Thoracic aorta (tissue), 2 donors: ENCODE measurements at places on chromosomes 12 and 14.

DNA sequence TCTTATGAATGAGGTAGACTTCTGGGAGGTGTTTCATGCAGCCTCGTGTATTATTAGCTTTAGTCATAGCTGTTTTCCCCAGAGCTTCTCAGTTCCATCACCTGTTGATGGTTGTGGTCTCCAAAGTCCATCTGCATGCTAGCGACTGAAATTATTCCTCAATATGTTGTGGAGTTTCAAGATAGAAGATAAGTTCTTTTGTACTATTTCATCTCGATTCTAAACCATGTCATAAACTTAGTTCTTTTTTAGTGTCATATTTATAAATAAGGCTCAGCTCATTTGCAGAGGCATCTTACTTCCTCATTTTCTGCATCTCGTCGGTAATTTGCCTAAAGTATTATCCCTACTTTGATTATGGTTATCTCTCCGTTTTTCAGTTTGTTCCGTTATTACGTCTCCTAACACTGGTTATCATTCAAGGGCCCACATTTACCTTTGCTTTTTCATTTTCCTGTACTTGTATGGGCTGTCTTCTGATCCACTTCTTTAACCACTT is 119.1 kb downstream of the ITPR2 start:
- H3K4me3 ChIP-seq, result no peak overlapping the region
- H3K27ac ChIP-seq, result no peak overlapping the region
- no peak for DNase-seq
- H3K4me1 ChIP-seq, result no peaks in the 10 kb centered on the region
- H3K27me3 ChIP-seq, result no peaks in the 10 kb centered on the region

- no peak overlapping the region for H3K27ac ChIP-seq
- no peak for DNase-seq
- peaks cover 14% of the 10 kb centered on the region for H3K4me1 ChIP-seq
- no peaks in the 10 kb centered on the region for H3K27me3 ChIP-seq
- H3K36me3 ChIP-seq, result peaks cover 30% of the 10 kb centered on the region
Measured at GRCh38 chr12:47745485-47746041, 13.1 kb downstream of the RAPGEF3 start.

GRCh38 chr12:121404734-121405133 is 4.8 kb downstream of the RNF34 start:
- H3K4me3 ChIP-seq, result no peak overlapping the region
- H3K27ac ChIP-seq, result no peak overlapping the region
- H3K4me1 ChIP-seq, result peaks cover 16% of the 10 kb centered on the region
- DNase-seq, result no peak
- H3K27me3 ChIP-seq, result no peaks in the 10 kb centered on the region

DNA sequence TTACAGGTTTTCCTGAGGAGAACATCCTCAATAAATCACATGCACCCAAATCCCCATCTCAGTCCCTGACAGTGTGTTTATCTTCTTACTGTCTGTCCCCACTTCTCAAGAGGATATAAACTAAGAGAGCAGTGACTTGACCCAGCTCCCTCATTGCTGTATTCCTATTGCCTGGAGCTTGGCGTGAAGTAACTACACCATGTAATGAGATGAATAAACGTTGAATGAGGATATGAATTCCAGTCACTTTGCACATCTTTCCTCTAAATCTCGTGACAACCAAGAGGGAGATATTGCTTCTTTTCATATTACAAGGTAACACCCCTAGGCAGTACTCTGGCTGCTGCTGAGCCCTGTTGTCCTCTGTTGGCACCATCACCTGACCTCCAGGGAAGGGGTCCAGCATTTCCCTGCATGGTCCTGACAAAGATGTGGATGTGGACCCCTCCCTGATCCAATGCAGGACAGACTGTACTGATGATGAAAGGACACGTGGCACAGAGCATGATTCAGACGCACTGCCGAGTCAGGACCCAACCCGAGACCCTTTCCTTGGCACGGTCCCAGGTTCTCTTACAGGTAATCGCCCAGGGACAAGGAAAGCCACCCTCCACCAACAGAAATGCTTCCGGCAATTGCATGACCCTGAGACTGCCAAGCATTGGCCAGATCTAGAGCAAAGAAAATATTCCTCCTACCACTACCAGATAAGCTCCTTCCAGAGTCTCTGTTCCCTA is 47.7 kb upstream of the CPM start:
- H3K4me3 ChIP-seq, result no peak overlapping the region
- no peaks in the 10 kb centered on the region for H3K4me1 ChIP-seq
- H3K27me3 ChIP-seq, result no peaks in the 10 kb centered on the region
- no peak for DNase-seq

GRCh38 chr12:41920355-41920754 is 224.3 kb downstream of the GXYLT1 start:
- DNase-seq, result no peak
- no peak overlapping the region for H3K4me3 ChIP-seq
- peaks cover 29% of the 10 kb centered on the region for H3K4me1 ChIP-seq
- no peak overlapping the region for H3K27ac ChIP-seq
- H3K36me3 ChIP-seq, result no peaks in the 10 kb centered on the region

- H3K4me1 ChIP-seq, result no peaks in the 10 kb centered on the region
- no peak overlapping the region for H3K4me3 ChIP-seq
- no peak overlapping the region for H3K27ac ChIP-seq
Measured at GRCh38 chr12:81888106-81888740, 129.1 kb upstream of the PPFIA2 start.

DNA sequence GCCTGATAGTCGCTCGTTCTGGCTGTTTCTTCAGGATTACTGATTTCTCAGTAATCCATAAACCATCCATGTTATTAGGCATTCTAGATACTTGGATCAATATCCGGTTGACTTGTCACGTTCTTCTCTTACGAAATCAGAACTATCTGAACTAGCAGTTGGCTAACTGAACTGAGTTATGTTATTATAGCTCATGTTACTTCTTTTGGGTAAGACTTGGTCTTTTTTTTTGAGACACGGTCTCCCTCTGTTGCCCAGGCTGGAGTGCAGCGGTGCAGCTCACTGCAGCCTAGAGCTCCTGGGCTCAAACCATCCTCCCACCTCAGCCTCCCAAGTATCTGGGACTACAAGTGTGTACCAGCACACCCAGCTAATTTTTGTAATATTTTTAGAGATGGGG is 178.6 kb downstream of the PRKCH start:
- no peaks in the 10 kb centered on the region for H3K27me3 ChIP-seq
- H3K36me3 ChIP-seq, result no peaks in the 10 kb centered on the region
- peaks cover 25% of the 10 kb centered on the region for H3K4me1 ChIP-seq
- DNase-seq, result no peak
- no peak overlapping the region for H3K27ac ChIP-seq
- no peak overlapping the region for H3K4me3 ChIP-seq

- peak overlapping the region; percentile 48 for H3K4me3 ChIP-seq
- H3K4me1 ChIP-seq, result peaks cover 12% of the 10 kb centered on the region
- peak overlapping the region; percentile 62 for H3K27ac ChIP-seq
- no peaks in the 10 kb centered on the region for H3K27me3 ChIP-seq
- peaks cover 13% of the 10 kb centered on the region for H3K36me3 ChIP-seq
- DNase-seq, result no peak
Measured at GRCh38 chr12:123253641-123254459, 17.8 kb downstream of the CDK2AP1 start.

GRCh38 chr14:81401420-81402122 is 1.4 kb upstream of the STON2 start:
- H3K27ac ChIP-seq, result no peak overlapping the region
- no peaks in the 10 kb centered on the region for H3K27me3 ChIP-seq
- H3K36me3 ChIP-seq, result no peaks in the 10 kb centered on the region

GRCh38 chr14:76941946-76942805 is 86.3 kb downstream of the IRF2BPL start:
- no peak overlapping the region for H3K4me3 ChIP-seq
- no peak for DNase-seq
- H3K4me1 ChIP-seq, result peaks cover 24% of the 10 kb centered on the region
- no peaks in the 10 kb centered on the region for H3K36me3 ChIP-seq

DNA sequence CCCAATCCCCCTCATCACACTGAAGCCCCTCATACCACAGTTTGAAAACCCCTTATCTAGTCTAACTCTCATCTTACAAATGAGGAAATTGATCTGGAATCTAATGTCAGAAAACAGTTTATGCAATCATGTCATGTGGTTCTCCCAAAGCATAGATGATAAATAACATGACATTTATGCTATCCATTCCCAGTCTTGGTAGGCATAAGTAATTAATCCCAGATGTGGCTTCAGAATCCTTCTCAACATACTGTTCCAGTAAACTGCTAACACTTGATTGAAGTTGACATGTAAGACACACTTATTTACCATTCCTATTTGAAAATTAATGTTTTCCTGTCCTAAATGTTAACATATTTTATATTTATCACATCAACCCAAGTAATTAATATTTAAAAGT is 168.7 kb downstream of the GALC start:
- no peaks in the 10 kb centered on the region for H3K27me3 ChIP-seq
- H3K27ac ChIP-seq, result no peak overlapping the region
- no peak overlapping the region for H3K4me3 ChIP-seq
- no peaks in the 10 kb centered on the region for H3K36me3 ChIP-seq

DNA sequence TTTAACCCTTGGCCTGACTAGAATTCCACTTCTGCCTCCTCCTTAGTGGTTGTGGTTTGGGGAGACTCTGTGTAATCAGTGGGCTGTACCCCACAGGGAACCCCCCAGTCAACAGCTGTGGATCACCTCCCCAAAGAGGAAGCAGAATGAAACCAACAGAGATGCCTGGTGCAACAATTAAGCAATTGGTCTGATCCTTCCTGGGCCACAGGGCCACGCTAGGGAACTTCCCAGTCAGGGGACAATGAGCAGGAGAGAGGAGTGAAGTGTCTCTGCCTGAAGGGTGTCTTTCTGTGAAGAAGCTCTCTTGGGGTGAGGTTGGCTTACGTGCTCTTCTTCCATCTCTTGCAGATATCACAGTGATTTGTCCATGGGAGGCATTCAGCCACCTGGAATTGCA is 8.2 kb downstream of the PDE6H start:
- DNase-seq, result no peak
- no peaks in the 10 kb centered on the region for H3K4me1 ChIP-seq
- no peak overlapping the region for H3K4me3 ChIP-seq
- no peak overlapping the region for H3K27ac ChIP-seq

- no peak for DNase-seq
- no peaks in the 10 kb centered on the region for H3K27me3 ChIP-seq
- no peak overlapping the region for H3K4me3 ChIP-seq
- H3K4me1 ChIP-seq, result no peaks in the 10 kb centered on the region
- no peak overlapping the region for H3K27ac ChIP-seq
Measured at GRCh38 chr14:80354860-80355581, 143.7 kb upstream of the DIO2 start.

DNA sequence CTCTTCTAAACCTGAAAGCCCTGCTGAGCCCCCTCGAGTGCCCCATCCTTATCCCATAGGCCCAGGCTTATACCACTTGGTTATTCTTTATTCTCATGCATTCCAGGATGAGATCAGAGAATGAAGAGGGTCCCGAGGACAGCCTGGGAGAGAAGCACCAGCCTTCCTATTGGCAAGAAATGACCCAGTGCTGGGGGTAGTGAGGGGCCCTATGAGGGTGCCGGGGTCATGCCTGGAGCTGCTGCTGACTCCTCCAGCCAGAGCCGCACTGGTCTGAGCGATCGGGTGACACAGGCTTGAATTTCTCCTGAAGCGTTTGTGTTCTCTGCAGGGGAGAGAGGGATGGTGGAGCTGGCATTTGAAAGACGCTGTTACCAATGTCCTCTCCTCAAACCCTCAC is 18.1 kb downstream of the MORN3 start:
- H3K4me3 ChIP-seq, result no peak overlapping the region
- DNase-seq, result no peak
- no peaks in the 10 kb centered on the region for H3K4me1 ChIP-seq
- no peaks in the 10 kb centered on the region for H3K36me3 ChIP-seq
